ENCODE measurements at places on chromosomes 5 and 9.

- DNase-seq, result no peak
These were observed 9.1 kb upstream of the SLC28A3 start for GRCh38 chr9:84349671-84350070.

- DNase-seq, result no peak
These were observed 139.4 kb downstream of the MACIR start for GRCh38 chr5:103397739-103398581.

DNA sequence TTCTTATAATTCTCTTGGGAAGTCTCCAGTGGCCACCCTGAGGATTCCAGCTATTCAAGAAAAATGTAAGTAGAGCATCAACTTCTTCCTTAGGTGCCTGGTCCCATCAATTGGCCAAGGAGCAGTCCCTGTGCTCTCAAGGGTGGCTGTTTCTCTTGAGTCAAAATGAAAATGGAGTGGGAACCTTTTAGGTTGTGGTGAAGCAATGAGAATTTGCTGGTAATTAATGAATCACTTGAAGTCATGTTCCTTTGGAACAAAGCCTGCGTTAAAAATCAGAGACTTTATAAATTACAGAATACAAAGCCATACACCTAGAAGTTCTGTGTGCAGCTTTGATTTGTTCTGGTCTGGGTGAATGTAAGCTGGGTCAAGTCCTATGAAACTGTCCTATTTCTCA, 48.9 kb downstream of the IL31RA start:
- no peak for DNase-seq

DNA sequence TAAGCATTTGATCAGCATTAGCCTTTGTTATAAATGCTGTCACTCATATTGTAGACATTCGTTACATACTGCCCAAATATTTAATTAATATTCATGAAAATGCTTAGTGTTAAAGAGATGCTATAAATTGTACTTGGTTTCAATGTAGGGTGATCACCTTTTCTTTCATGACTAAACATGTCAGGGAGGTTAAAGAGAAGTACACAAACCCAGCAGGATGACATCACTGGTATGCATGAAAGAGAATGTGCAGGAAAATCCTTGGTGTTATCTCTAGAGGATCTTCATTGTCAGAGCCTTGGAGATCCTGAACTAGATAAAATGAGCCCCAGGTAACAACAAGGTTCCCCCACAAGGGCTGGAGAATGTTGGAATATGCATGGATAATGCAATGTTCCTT, 33.0 kb upstream of the SV2C start:
- no peak for DNase-seq

GRCh38 chr5:39228596-39228995, 9.2 kb upstream of the FYB1 start:
- no peak for DNase-seq

DNA sequence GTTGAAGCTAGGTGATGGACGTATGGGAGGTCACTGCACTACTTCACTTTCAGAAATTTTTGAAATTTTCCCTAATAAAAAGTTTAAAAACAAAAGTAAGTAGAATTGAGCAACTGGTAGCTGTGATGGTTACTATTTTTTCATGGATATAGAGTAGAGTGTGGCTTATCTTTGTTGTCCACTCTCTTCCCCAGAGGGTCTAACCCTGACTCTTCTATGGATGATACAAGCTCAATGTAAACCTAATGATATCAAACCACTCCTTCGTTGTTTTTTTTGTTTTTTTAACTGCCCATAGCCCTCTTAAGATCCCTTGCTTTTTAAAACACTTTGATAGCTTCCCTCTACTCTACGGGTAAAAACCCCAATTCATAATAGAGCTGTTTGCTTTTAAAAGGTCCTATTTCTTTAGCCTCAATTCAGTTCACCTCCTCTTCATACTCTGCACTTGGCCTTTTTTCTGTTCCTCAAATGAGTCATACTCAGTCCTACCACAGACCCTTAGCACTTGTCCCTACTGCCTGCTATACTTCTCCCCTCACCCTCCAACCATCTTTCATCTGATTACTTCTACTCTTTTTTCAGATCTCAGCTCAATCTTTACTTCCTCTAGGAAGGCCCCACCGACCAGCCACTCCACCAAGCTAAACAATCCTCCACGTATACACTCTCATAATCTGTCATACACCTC, 2.6 kb downstream of the HDAC3 start:
- no peak for DNase-seq

DNA sequence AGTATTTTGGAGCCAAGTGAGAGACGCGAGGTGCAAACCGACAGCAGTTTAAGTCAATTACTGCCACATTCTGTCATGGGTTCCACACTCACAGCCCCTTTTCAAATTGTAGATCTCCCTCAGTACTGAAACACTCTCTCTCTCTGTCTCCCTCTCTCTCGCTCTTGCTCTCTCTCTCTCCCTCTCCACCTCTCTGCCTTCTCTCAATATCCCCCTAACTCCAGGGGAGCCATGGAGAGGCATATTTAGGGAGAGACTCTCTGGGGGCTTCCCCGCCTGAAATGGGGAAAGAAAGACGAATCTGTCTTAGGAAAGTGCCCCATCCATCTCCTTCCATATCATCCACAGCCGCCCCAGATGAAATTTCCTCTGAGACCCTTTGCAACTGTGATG, 1.6 kb downstream of the BRINP1 start:
- no peak for DNase-seq

DNA sequence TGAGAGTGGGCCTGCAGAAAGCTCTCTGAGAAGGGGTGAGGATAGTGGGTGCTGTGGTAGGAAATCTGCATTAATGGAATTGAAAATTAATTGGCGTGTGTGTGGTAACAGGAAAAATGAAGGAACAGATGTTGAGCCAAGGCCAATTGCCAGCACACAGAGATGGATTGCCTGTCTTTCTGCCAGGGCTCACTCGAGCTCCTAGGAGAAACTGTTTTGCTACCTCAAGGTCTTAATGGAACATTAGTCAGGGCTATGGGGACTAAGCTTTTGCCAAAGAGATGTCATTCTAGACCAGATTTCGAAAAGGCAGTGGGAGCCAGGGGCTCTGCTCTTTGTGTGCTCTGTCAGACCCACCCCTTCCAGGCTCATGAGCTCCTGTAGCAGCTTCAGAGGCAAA, 124.0 kb upstream of the EFNA5 start:
- DNase-seq, result no peak

- DNase-seq, result no peak
These were observed 22.5 kb upstream of the CAMK4 start for GRCh38 chr5:111201705-111202104.

- no peak for DNase-seq
These were observed 93.7 kb downstream of the ENC1 start for GRCh38 chr5:74546796-74547195.

GRCh38 chr9:137136881-137137607, 1.9 kb upstream of the GRIN1 start:
- no peak for DNase-seq

Measured in T follicular helper cell (primary cell).